ENCODE measurements at places on chromosomes 2 and 18.

GRCh38 chr2:60529785-60530627 lies 23.4 kb downstream of the BCL11A start:
- no peak for DNase-seq

GRCh38 chr2:234649951-234650350 lies 153.1 kb upstream of the ARL4C start:
- DNase-seq = no peak

GRCh38 chr2:8453904-8454302 lies 228.0 kb upstream of the ID2 start:
- no peak for DNase-seq

- DNase-seq = no peak
These were observed 124.1 kb upstream of the LGALSL start for GRCh38 chr2:64329848-64330247.

DNA sequence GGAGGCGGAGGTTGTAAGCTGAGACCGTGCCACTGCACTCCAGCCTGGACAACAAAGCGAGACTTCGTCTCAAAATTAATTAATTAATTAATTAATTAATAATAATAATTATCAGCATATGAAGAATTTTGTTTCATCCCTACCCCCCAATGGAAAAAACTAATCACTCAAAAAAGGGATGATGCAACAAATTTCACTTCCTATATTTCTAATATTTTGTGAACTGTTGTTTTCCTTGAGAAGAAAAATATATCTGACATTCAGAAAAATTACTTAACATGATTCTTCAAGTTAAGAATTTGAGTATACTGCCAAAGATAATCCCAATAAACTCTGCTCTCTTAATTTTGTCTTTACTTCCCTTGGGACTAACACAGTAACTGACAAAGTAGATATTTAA lies 28.1 kb downstream of the EXOC6B start:
- DNase-seq = no peak

DNA sequence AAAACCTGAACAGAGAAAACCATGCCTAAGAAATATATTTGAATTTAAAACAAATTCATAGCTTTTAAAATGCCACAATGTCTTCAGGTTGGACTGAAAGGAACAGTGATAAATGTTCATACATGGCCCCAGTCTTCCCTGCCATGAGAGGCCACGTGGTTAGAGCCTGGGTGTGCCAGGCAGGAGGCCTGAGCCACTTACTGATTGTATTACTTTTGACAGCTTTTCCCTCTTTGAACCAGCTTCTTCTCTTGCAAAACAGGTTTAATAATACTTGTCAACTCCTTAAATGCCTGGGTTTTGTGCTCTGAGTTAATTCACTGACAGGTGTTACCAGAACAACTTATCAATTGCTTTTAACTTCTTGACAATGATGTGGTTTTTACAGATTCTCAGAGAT lies 27.0 kb downstream of the RBKS start:
- no peak for DNase-seq

GRCh38 chr18:74203811-74204210 lies 55.5 kb downstream of the TIMM21 start:
- DNase-seq = no peak

- DNase-seq = no peak
These were observed 33.1 kb downstream of the SLC8A1 start for GRCh38 chr2:40418614-40419363.

DNA sequence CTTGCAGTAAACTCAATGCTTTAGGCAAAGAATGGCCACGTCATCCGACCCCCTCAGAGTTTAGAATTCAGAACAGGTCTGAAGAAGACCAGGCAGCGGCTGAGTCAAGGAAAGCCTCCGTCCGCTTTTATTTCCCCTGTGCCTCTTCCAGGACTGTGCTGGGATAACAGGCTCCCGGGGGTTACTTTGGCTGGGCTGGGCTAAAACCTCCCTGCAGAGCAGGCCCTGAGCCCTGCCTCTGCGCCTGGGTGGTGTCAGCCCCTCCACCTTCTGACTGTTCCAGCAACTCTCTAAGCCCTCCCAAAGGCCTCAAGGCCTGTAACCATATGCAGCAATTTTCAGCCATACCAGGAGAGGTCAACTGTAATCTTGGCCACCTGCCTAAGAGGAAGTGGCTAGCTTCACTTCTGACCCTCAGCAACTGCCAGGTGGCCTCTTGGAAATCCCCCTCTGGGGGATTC lies 166.5 kb downstream of the RPIA start:
- DNase-seq = no peak

DNA sequence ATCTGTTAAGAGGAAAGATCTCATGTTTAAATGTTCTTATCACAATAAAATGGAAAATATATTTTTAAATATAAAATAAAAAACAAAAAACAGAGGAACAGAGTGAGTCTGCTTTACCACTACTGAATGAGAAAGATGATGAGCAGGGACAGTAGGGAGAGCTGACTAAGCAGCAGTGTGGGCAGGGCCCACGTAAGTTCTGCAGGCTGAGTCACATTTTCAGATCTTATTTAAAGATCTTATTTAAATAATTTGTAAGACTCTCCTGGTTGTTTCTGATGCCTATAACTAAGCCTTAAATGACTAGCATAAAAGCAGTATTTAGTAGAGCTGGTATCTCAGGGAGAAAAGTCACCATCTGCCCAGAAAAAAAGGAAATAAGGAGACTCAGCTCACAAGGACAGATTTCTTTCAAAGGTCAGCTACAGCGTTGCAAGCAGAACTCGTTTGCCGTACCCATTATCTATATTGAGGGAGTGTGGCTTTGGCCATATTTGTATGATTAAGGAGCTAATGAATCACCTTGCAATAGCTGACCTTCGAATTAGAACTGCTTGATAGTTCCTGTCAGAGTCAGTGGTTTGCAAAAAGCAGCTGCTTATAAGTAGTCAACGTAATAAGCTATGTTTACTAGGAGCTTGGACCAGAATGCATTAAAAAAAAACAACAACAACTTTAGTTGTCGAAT lies 322.1 kb upstream of the CHAC2 start:
- DNase-seq = no peak

GRCh38 chr2:147572622-147573021 lies 272.2 kb upstream of the ACVR2A start:
- DNase-seq = no peak

- no peak for DNase-seq
These were observed 24.4 kb downstream of the TFCP2L1 start for GRCh38 chr2:121260370-121261154.

DNA sequence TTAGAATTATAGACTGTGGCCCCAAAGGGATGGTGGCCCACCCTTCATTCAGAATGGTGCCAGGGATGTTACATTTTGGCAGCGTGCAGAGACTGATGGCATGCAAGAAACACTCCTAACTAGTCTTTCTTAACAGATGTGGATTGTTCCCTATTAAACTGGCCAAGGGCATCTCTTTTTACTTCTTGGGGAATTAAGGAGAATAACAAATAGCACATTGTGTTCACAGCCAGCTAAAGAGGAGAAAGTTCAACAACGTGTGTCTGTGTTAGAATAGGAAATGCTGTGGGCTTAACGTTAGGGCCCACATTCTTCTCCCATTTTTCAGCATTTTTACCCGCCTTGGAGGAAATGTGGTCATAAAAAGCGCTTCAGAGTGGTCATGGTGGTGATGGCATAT lies 404.8 kb downstream of the CDH2 start:
- DNase-seq = no peak

GRCh38 chr2:36348721-36349120 lies 6.9 kb upstream of the CRIM1 start:
- no peak for DNase-seq

DNA sequence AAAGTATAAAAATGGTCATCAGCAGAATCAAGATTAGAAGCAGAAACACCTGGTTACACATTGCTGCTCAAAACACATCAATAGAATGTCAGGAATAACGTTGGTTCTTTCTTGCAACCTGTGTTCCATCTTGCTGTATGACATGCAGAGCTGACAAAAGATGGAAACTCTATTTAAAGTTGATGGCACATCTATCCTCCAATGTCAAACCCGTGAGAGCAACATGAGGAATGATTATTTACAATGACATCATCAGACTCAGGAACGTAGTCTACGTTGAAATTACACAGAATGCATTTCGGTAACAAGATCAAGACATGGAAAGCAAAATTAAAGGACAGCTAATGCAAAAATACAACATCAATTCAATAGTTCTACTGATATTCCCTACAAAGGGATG lies 26.2 kb upstream of the TTN start:
- DNase-seq = no peak

GRCh38 chr18:61464551-61465142 lies 131.4 kb downstream of the CDH20 start:
- DNase-seq = no peak

GRCh38 chr2:58709687-58710354 lies 468.7 kb upstream of the FANCL start:
- DNase-seq = no peak

GRCh38 chr2:109537565-109538222 lies 76.1 kb downstream of the SEPTIN10 start:
- DNase-seq = no peak

DNA sequence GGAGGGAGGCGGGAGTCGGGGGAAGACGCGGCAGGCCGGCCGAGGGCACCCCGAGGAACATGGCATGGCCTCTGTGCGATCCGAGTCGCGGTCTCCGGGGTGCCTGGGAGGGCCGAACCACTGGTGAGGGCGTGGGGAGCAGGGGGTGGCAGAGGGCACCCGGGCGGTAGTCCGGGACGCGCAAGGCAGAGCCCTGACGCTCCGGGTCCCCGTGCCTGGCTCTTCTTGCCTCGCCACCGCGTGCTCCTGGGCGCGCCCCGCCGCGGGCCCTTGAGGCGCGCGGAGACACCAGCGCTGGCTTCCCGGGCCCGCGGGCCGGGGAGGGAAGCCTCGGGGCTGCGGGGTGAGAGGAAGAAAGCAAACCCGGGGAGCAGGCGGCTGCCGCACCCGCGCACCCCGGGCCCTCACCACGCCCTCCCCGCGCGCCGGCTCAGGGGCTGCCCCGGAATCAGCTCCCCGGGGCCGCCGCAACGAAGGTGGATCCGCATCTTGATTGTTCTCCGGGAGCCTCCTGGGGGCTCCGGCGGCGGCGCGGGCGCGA lies 4.3 kb downstream of the SOX11 start:
- no peak for DNase-seq

DNA sequence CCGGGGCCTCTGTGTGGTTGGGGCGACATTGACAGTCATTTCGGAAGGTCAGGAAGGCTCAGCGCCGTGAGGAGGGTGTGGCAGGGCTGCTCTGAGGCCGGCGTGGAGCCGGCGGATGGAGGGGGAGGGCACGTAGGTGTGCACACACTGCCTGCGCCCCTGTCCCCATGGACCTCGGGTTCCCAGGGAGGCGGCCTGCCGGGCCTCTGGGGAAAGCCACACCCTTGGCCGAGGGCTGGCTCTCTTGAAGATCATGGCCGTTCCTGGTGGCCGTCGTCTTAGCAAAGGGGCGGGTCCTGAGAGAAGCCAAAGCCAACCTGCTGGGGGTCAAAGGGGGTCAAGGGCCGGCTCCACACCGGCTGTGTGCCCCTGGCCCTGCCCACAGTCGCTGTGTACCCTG lies 11.9 kb downstream of the GPC1 start:
- DNase-seq = no peak

DNA sequence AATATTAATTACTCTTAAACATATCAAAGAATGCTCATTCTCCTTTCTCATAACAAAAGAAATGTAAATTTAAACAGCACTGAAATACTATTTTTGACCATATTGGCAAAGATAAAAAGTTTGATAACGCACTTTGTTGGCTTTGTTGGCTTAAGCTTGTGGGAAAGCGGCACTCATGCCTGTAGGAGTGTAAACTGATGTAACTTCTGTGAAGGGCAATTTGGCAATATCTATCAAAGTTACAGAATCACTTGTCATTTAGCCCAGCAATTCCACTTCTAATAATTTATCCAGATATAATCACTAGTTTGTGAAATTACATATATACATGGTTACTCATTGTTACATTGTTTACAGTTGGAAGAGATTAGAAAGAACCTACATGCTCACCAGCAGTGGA lies 311.8 kb upstream of the STON1 start:
- DNase-seq = no peak

GRCh38 chr2:26891-27290 lies 19.4 kb downstream of the FAM110C start:
- DNase-seq = no peak

DNA sequence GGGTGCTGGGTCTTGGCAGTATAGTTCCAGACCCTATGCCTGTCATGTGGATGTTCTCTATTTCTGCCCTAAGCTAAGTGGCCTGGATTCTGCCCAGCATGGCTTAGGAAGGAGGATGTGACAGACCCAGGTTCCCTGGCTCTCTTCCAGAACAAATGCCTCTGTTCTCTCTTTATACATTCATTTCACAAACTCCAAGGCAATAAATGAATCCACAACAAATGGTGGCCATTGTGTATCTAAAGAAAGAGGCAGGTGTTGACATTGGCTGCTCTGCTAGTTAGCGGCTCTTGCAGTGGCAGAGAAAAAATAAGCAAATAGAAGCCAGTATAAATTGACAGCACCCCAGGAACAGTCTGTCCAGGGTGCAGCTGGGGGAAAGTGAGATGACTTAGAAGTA lies 298.6 kb downstream of the SUCLG1 start:
- no peak for DNase-seq

GRCh38 chr2:142885543-142885942 lies 8.1 kb downstream of the KYNU start:
- no peak for DNase-seq

- no peak for DNase-seq
These were observed 264.6 kb downstream of the PHLPP1 start for GRCh38 chr18:62979900-62980299.

GRCh38 chr2:120421830-120422175 lies 75.9 kb downstream of the INHBB start:
- DNase-seq = no peak

GRCh38 chr2:131044757-131045150 lies 48.5 kb downstream of the FAM168B start:
- no peak for DNase-seq

GRCh38 chr2:168096158-168096557 lies 151.2 kb downstream of the STK39 start:
- DNase-seq = no peak

- DNase-seq = no peak
These were observed 27.5 kb upstream of the EPAS1 start for GRCh38 chr2:46269544-46270273.

- DNase-seq = no peak
These were observed 366.0 kb upstream of the CNTNAP5 start for GRCh38 chr2:123659120-123659519.

DNA sequence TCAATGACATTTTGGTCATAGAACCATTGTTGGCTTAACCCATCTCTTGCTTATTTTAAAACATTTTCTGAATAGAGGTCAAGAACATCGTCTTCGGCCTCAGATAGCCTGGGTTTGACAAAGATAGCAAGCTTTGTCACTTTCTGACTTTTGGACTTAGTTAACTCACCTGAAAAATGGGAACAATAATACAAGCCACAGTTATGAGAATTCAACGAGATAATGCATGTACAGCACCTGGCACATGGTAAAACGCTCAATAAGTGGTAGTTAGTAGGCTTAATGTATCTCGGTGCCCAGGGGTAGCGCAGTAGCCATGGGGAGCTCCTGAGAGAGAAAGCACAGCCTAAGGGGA lies 446 bp upstream of the COPS7B start:
- no peak for DNase-seq

GRCh38 chr2:126838716-126838985 lies 60.0 kb upstream of the TEX51 start:
- DNase-seq = no peak

- no peak for DNase-seq
These were observed 118.8 kb upstream of the PDE1A start for GRCh38 chr2:182545420-182546167.

GRCh38 chr2:88545118-88545517 lies 82.1 kb downstream of the EIF2AK3 start:
- no peak for DNase-seq

All from GOT3 (cell line).